Caco-2 (cell line): ENCODE measurements at places on chromosomes 6 and 20.

DNA sequence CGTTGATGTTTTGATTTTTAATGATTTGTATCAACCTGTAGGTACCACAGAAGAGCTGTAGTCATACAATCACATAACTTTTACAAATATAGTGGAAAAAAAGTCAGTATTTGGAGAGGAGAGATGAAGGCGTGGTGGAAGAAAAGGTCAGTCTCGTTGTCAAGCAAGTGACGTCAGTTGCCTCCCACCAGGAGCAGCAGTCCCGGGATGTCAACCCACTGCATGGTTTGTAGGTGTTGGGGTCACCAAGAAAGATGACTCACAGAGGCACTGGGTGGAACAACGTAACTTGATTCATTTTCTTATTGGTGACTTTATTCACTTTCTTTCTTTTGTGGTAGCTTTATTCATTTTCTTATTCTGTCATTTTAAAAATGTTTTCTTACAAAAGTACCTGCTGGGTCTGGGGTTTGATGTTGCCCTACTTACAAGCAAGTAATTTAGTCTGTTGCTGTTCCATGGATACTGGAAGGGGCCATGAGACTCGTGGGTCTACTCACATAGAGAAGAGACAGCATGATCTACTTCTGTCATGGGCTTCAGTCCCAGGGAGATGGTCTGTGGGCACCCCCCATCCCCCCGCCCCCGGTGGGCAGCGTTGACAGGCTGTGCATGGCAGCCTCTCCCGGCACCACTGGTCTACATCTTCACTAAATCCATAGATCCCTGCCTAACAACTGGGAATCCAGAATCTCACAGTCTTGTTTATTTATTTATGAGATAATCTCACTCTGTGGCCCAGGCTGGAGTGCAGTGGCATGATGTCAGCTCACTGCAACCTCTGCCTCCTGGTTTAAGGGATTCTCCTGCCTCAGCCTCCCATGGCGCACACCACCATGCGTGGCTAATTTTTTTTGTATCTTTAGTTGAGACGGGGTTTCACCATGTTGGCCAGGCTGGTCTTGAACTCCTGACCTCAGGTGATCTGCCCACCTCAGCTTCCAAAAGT, 36.4 kb upstream of the SYNJ2 start:
- H3K36me3 ChIP-seq = no peaks in the 10 kb centered on the region; the same call in 1 of the 2 replicates
- DNase-seq = no peak
- H3K27ac ChIP-seq = no peak overlapping the region
- no peaks in the 10 kb centered on the region for H3K27me3 ChIP-seq

- peak overlapping the region; percentile 94 for H3K27ac ChIP-seq
- DNase-seq = no peak
- H3K27me3 ChIP-seq = no peaks in the 10 kb centered on the region
Measured at GRCh38 chr6:85594197-85594930, 706 bp upstream of the SNX14 start.

- no peak for DNase-seq
- H3K27ac ChIP-seq = peak overlapping the region; percentile 77
- no peaks in the 10 kb centered on the region for H3K36me3 ChIP-seq
- no peak overlapping the region for H3K4me3 ChIP-seq
- H3K4me1 ChIP-seq = peaks cover 29% of the 10 kb centered on the region
Measured at GRCh38 chr6:22958677-22959076, 389.3 kb downstream of the HDGFL1 start.

GRCh38 chr20:61193164-61193563, 58.9 kb upstream of the CDH4 start:
- no peak overlapping the region for H3K4me3 ChIP-seq
- no peak overlapping the region for H3K27ac ChIP-seq
- no peaks in the 10 kb centered on the region for H3K36me3 ChIP-seq
- H3K4me1 ChIP-seq = no peaks in the 10 kb centered on the region
